ENCODE measurements at places on chromosomes 6 and 20.

DNA sequence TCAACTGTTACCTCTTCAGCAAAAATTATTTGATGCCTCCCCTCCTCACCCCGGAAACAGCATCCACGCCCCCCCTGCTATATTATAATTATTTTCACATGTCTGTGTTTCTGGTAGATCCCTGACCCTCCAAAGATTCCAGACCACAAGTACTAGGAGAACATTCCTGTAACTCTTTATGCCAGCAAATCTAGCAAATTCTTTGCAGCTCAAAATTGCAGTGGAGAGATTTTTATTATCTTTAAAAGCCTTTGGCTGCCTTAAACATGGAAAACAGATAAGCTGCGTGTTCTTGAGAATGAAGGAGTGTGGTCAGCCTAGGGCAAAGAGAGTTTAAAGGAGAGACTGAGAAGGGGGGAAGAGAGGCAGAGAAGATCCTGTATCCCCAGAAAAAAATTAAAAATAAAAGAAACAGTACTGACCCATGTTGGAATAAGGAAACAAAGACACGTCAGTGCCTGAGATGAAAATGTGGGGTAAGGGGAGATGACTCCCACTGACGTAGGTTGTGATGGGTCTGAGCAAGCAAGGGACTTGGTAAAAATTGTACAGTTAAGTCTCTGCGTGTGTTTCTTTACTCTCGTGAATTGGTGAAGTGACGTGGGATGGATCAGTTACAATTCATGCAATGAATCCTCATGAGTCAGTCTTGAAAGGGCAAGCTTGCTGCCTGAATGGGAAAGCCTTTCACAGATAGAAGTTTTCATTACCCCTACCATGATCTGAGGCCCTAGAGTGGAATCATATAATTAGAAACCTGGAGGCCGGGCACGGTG is 8.3 kb downstream of the ID4 start:
- DNase-seq, result no peak

- no peak for DNase-seq
Observed at GRCh38 chr20:49999329-49999728, 16.5 kb downstream of the SNAI1 start.

DNA sequence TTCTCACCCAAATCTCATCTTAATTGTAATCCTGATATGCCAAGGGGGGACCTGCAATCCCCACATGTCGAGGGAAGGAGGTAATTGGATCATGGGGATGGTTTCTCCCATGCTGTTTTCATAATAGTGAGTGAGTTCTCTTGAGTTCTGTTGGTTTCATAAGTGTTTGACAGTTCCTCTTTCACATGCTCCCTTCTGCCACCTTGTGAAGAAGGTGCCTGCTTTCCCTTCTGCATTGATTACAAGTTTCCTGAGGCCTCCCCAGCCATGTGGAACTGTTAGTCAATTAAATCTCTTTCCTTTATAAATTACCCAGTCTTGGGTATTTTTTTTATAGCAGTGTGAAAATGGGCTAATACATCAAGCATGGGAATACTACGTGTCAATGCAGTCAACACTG is 925.0 kb upstream of the MAN1A1 start:
- DNase-seq, result no peak

DNA sequence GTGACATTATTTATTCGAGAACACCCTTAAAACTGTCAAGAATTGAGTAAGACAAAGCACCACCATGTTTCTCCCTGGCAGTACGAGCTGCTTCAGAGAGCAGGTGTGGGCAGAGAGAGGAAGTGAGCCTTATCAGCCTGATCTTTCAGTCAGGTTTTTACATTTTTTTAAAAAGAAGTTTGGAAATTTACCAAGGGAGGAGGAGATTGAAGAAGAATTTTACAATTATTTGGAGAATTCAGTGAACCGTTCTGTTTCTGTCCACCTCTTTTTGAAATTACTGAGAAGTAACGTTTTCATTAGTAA is 75.5 kb downstream of the ZDHHC14 start:
- no peak for DNase-seq

- DNase-seq, result no peak
Observed at GRCh38 chr6:110769923-110770322, 45.3 kb downstream of the CDK19 start.

GRCh38 chr6:6659600-6660327 is 71.2 kb downstream of the LY86 start:
- DNase-seq, result no peak

DNA sequence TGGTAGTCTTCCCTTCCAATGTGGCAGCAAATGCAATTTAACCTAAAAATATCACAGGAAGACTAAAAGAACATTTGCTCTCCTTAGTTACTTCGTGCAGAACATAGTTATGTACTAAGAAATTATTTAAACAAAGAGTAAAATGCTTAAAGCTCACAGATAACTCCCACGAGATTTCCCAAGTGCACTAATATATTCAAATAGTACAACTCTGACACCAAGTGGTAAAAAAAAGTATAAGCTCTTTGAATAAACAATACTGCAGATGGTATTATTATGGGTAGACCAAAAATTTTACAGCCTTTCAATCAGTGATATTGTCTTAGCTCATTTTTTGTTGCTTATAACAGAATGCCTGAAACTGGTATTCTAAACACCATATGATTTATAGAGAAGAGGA is 52.8 kb upstream of the FILIP1 start:
- peak; percentile 25 for DNase-seq

GRCh38 chr6:104896914-104897313 is 37.2 kb upstream of the HACE1 start:
- peak; percentile 12 for DNase-seq
